Uterine smooth muscle cell (primary cell): ENCODE measurements at places on chromosomes 7 and 10. TPM values are rescaled to one million over a fixed set of nuclear protein-coding genes. Genes with fewer than 3 reads are reported as not detected.

Gene AGMO
- total RNA-seq: not detected in 2 replicates

Gene VWDE
- under 0.01 and 0.33 TPM in 2 replicates for total RNA-seq

Gene SFRP5
- total RNA-seq: not detected in 2 replicates

Gene DRGX
- total RNA-seq: not detected in 2 replicates

Gene UBE2D1
- 11.1 and 12.6 TPM in 2 replicates for total RNA-seq

Gene HEPACAM2
- total RNA-seq: 0.11 TPM in 1 of 2 replicates, not detected in the other

Gene CPVL
- 1.1 and 1.4 TPM in 2 replicates for total RNA-seq

Gene PHKG1
- total RNA-seq: 0.62 and 0.66 TPM in 2 replicates
